ENCODE measurements at places on chromosomes 12 and 14. TPM values are rescaled to one million over a fixed set of nuclear protein-coding genes. Genes with fewer than 3 reads are reported as not detected.

The SUOX gene
- 24.8 TPM for total RNA-seq

The CLEC4D gene
- not detected for total RNA-seq

The CCDC38 gene
- not detected for total RNA-seq

The GPR84 gene
- not detected for total RNA-seq

The TAS2R19 gene
- 3.1 TPM for total RNA-seq

The OSBPL8 gene
- 47.6 TPM for total RNA-seq

The LRP1 gene
- total RNA-seq: 3.8 TPM

The PLD4 gene
- 0.11 TPM for total RNA-seq

The SLC7A7 gene
- total RNA-seq: 22.5 TPM

The LUM gene
- 1.9 TPM for total RNA-seq

The HIGD1C gene
- not detected for total RNA-seq

The P3H3 gene
- total RNA-seq: 92.6 TPM

The TAC3 gene
- not detected for total RNA-seq

The WSCD2 gene
- not detected for total RNA-seq

The HIP1R gene
- total RNA-seq: 122 TPM

The FLVCR2 gene
- 4.9 TPM for total RNA-seq

The ANO4 gene
- total RNA-seq: 0.12 TPM

The ASCL1 gene
- not detected for total RNA-seq

The RECQL gene
- 50.3 TPM for total RNA-seq

The TSPAN11 gene
- total RNA-seq: 4.5 TPM

The ASIC1 gene
- 0.55 TPM for total RNA-seq

The CACNA1C gene
- total RNA-seq: not detected

The PLBD1 gene
- 0.14 TPM for total RNA-seq
